Esophagus mucosa (tissue), 1 donor: ENCODE measurements at places on chromosomes 16 and 17. TPM values are rescaled to one million over a fixed set of nuclear protein-coding genes. Genes with fewer than 3 reads are reported as not detected.

SDR42E1 gene
- total RNA-seq, result 14.5 TPM

HBA1 gene
- 7.9 TPM for total RNA-seq

KANSL1 gene
- 56.2 TPM for total RNA-seq

WWP2 gene
- 31.6 TPM for total RNA-seq

TSPAN10 gene
- 2.2 TPM for total RNA-seq

TEKT1 gene
- total RNA-seq, result not detected

HSD17B1 gene
- total RNA-seq, result 15.7 TPM

RNF222 gene
- 10.8 TPM for total RNA-seq

COG1 gene
- total RNA-seq, result 15.9 TPM

PIPOX gene
- 0.64 TPM for total RNA-seq

CDH13 gene
- 8.4 TPM for total RNA-seq

KIF18B gene
- total RNA-seq, result 10.4 TPM

TERB1 gene
- total RNA-seq, result 0.08 TPM

DECR2 gene
- total RNA-seq, result 8.4 TPM

SBK1 gene
- total RNA-seq, result 0.52 TPM

BRIP1 gene
- 3.9 TPM for total RNA-seq

KRT31 gene
- 4.4 TPM for total RNA-seq

TM4SF5 gene
- not detected for total RNA-seq

SLC12A3 gene
- total RNA-seq, result not detected

ARHGDIG gene
- total RNA-seq, result not detected

FBXL16 gene
- 15.1 TPM for total RNA-seq

HLF gene
- 10.8 TPM for total RNA-seq

OR1F1 gene
- total RNA-seq, result not detected

CCL7 gene
- total RNA-seq, result not detected

FSCN2 gene
- 0.76 TPM for total RNA-seq

TEX19 gene
- not detected for total RNA-seq

RBFOX1 gene
- not detected for total RNA-seq

RAD51C gene
- 15.1 TPM for total RNA-seq

GPR179 gene
- not detected for total RNA-seq

FOXJ1 gene
- not detected for total RNA-seq

DOC2B gene
- 32.5 TPM for total RNA-seq

SLC16A11 gene
- total RNA-seq, result 0.60 TPM

KRTAP9-8 gene
- total RNA-seq, result not detected

SLC16A6 gene
- total RNA-seq, result 14.4 TPM

NME3 gene
- total RNA-seq, result 29.6 TPM

LPO gene
- 0.44 TPM for total RNA-seq

ADCY7 gene
- total RNA-seq, result 26.8 TPM

TBC1D3B gene
- 7.2 TPM for total RNA-seq
